Activated CD4-positive, alpha-beta T cell treated with anti-CD3 and anti-CD28 coated beads, Interleukin-2, amount 10 ng/mL, durations not matched to agents 24 days and 14 days (primary cell): ENCODE measurements at places on chromosomes 11 and 22. TPM values are rescaled to one million over a fixed set of nuclear protein-coding genes. Genes with fewer than 3 reads are reported as not detected.

DNA sequence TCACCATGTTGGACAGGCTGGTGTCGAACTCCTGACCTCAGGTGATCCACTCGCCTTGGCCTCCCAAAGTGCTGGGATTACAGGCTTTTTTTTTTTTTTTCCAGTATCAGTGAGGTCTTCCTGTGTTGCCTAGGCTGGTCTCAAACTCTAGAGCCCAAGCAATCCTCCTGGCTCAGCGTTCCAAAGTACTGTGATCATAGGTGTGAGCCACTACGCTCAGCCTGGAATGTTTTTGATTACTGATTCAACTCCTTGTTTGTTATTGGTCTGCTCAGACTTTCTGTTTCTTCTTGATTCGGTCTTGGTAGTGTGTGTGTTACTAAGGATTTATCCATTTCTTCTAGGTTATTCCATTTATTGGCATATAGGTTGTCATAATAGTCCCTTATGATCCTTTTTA is 31.3 kb downstream of the NAGA start:
- no peak for DNase-seq

- peak; percentile 64 for DNase-seq
Measured at GRCh38 chr22:46575911-46576555, 38.6 kb upstream of the CELSR1 start.

- DNase-seq = no peak
Measured at GRCh38 chr22:39360674-39361413, 11.1 kb downstream of the SYNGR1 start.

DNA sequence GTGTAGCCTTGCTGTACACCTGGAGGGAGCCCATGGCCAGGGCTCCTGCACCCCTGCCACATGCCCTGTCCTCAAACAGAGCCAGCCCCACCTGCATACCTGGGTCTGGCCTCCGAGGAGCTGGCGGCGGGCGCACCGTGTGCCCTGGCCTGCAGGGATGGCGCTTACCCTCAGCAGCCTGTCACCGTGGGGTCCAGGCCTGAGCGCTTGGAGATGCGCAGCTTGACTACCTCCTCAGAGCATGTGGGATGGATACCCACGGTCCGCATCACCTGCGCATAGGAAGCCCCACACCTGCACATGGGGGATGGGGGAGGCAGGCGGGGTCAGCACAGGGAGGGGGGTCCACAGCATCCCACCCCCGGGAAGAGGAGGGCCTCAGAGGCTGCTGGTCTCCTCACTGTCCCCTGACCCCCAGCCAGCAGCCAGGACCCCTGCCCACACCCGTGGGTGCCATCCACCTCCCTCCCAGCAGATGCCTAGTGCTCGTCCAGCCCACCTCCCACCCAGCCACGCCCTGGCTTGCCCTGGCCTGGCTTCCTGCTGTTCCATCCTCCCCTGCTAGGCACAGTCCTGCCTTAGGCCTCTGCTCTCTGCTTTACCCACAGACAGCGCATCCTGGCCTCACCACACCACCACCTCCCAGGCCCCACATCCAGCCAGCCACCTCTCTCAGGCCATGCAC is 22.4 kb upstream of the GNB1L start:
- no peak for DNase-seq

DNA sequence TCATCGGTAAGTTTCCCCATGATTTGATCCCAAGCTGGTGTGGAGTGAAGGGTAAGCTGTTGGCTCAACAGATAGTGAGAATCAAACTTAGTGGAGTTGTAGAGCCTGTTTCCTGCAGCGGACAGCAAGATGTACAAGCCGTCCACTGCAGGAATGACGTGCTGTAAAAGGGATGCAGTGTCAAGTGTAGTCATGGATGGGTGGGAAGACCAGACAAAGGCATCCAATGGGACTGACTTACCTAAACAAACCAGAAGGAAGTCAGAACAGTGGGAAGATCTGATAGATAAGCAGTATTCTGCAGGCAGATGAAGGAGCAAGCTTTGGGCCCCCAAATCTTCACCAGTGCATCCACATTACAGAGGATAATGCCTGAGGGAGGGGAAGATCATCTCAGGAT is 8.8 kb downstream of the ZBTB16 start:
- no peak for DNase-seq

DNA sequence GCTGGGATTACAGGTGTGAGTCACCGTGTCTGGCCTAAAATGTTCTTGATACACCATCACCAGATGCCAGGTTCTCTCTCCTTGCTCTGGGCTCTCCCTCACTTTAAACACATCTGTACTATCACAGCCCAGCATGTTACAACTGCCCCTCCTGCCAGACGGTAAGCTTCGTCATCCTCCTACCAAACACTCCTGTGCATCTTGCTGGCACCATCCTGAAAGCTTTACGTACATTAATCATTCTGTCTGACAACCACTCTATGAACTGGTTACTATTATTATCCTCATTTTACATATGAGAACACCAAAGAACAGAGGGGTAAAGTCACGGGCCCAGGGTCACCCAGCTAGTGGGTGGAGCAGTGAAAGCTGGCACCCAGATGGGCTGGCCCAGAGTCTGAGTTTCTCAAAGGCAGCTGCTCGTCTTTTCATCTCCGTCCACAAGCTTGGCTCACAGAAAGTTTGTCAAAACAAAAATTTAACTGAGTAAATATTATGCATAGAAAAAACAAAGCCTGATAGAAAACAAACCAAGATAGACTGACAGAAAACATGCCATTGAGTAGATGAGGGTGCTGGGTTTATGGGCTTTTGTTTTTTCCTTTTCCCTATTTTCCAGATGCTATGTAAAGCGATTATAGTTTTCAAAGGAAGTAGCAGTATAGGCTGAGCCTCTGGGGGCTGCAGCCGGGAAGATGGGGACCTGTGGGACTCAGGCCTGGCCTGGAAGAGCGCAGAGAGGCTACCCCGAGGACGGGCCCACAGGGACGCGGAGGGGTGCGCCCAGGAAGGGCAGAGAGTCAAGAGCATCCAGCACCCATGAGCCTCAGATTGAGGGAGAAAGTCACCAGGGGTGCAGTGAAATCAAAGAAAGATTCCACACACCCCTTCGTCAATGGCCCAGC is 9.5 kb downstream of the PLA2G6 start:
- DNase-seq = no peak

DNA sequence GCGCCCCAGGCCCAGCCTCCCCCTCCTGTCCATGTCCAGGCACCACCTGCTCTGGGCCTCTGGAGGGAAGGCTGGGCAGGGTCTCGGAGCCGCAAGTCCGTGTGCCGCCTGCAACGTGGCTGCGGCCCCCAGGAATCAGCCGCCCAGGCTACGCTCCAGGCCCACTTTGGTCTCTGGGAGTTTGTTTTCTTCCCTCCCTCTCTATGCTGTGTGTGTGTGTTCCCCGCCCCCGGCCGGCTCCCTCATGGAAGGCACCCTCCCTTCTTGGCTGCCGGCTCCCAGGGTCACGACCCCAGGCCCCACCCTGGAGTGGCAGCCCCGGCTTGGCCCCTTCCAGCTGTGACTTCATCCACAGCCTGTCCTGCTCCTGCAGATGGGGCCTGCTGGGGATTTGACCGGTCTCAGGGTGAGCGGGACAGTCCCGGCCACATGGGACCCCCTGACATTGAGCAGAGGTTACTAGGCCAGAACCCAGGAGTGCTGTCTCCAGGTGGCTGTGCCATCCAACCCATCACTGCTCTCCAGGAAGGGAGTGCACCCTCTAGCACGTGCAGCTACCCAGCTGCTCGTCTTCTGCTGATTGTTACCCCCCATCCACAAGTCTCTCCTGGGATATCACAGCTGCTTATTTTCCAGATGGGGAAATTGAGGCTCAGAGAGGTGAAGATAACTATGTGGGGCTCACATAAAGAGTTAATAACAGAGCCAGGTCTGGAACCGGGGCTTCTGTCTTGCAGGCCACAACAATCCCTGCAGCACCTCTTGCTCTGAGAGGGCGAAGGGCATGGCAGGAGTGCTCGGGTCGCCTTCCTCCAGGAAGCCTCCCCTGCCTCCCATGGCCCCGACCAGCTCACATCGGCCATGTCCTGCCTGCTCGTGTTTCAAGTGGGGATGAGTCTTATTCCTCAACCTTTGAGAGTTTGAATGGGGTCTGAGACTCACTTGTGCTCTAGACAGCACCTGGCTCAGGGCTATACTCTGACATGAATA is 2.8 kb upstream of the LIF start:
- no peak for DNase-seq

- DNase-seq = peak; percentile 86
Measured at GRCh38 chr11:66326261-66327111, 9.6 kb upstream of the CD248 start.

GRCh38 chr22:38755155-38755910 is 465 bp downstream of the SUN2 start:
- peak; percentile 89 for DNase-seq

DNA sequence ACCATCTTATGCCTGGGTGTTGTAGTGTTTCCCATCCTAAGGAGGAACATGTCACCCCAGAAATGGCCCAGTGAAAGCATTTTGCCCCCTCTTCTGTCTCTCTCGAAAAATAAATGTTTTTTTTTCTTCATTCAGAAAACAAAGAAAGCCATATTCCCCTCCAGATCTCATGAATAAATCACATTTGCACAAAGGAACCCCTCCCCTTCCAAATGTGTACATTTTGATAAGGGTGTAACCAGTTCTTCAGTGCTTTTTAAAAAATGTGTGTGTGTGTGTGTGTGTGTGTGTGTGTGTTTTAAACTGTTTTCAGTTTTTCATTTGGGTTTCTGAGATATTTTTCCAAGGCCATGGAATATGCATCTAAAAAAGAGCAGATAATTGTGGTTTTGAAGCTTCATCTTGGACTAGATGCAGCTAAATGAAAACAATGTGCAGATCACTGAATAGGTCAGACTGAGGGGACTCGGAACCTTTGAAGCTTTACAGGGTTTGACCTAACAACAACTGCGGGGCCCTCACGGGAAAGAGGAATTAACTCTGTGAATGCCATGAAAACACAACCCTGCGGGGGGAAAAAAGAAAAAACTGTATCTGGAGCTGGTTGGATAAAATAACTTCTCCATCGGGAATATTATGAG is 76.4 kb downstream of the YAP1 start:
- DNase-seq = no peak

- DNase-seq = peak; percentile 73
Measured at GRCh38 chr11:93236741-93237675, 39.2 kb upstream of the SLC36A4 start.

DNA sequence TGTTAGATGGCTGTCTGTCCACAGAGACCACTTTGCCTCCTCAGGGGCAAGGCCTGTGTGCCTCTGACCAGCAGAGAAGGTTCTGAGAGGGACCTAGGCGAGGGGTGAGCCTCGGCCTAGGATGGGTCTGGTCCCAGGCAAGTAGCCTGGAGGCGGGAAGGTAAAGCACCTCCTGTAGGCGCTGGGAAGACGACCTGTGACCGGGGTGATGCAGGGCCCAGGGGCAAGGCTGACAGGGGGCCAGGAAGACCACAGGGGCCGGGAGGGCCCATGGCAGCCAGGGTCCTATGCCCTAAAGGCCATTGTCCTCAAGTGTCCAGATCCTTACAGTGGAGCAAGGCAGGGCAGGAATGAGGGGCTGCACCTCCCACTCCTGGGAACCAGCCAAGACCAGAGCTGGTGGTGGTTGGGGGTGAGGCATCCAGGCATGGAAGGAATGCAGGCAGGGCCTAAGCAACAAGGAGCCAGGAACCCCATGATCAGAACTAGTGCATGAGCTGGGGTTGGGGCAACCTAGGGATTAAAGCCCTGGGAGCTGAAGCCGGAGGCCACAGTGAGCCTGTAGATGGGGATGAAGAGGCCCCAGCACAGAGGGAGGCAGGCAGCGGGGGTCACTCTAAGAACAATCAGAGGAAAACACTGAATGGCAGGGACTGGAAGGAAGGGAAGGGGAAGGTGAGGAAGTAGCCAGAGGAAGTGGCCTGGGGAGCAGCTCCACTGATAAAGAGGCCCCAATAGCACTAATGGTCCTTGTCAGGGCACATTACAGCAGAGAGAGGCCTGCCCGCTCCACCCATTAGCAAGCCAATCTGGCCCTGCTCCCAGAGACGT is 32.9 kb upstream of the KLHL35 start:
- DNase-seq = no peak

GRCh38 chr11:96614846-96615245 is 225.0 kb downstream of the JRKL start:
- DNase-seq = no peak

SLN gene
- total RNA-seq = not detected in 2 replicates

CHRM1 gene
- total RNA-seq = not detected in 2 replicates

DTX4 gene
- 0.17 and 0.47 TPM in 2 replicates for total RNA-seq

DKK3 gene
- total RNA-seq = not detected in 2 replicates

OR51E2 gene
- total RNA-seq = not detected in 2 replicates

PDE3B gene
- 49.3 and 52.8 TPM in 2 replicates for total RNA-seq

TTC17 gene
- total RNA-seq = 64.9 and 75.1 TPM in 2 replicates

ACR gene
- not detected in 2 replicates for total RNA-seq

FZD4 gene
- 0.02 TPM in 1 of 2 replicates, not detected in the other for total RNA-seq

OR52I1 gene
- not detected in 2 replicates for total RNA-seq

CAPN5 gene
- total RNA-seq = 0.30 TPM in 1 of 2 replicates, not detected in the other

OR6T1 gene
- not detected in 2 replicates for total RNA-seq
